CD4-positive, alpha-beta T cell treated with Interferon gamma for 1 hour (primary cell): ENCODE measurements at places on chromosomes 7 and 10.

DNA sequence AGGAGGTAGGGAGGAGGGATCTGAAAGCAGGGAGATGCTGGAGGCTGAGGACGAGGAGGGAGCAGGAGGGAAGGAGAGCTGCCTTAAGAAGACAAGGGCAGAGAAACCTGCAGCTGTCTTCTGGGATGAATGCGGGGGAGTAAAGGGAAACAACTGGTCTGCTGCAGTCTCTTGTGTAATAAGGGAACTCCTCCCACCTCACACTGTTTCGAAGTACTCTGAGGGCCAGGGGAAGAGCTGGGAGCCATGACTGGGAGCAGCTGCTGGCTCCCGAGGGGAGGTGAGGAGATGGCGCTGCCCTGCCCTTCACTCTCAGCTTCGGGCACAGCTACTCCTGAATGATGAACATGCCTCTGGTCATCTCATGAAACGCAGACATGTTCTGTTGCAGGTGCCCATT is 65.1 kb downstream of the CLEC2L start:
- no peak for DNase-seq

DNA sequence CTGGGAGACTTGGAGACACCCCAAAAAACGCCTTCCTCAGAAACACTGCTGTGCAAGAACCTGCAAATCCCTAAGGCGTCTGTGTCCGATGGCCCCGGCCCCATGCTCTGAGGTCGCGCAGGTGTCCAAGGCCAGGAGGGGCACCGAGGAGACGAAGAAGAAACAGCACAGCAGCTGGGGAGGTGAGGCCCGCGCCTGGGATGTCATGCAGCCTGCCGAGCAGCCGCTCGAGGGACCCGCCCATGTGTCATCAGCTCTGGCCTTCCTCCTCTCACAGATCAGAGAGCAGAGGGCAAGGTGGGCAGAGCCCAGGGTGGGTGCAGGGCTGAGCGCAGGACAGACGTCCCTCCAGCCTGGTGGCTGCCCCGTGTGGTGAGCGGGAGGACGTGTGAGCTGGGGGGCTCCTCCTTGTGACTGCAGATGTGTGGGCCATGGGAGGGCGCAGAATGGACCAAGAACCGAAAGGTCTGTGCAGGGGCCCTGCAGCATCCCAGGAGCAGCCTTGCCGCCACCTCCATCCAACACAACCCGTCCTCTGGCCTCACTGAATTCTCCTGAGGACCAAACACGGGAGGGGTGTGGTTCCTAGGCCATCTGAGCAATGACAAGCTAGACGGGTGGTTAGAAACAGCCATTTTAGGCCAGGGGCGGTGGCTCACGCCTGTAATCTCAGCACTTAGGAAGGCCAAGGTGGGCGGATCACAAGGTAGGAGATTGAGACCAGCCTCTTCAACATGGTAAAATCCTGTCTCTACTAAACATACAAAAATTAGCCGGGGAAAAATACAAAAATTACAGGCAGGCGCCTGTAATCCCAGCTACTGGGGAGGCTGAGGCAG is 13.1 kb upstream of the GPER1 start:
- no peak for DNase-seq

GRCh38 chr10:18860631-18861240 is 187.9 kb upstream of the MALRD1 start:
- DNase-seq: no peak

DNA sequence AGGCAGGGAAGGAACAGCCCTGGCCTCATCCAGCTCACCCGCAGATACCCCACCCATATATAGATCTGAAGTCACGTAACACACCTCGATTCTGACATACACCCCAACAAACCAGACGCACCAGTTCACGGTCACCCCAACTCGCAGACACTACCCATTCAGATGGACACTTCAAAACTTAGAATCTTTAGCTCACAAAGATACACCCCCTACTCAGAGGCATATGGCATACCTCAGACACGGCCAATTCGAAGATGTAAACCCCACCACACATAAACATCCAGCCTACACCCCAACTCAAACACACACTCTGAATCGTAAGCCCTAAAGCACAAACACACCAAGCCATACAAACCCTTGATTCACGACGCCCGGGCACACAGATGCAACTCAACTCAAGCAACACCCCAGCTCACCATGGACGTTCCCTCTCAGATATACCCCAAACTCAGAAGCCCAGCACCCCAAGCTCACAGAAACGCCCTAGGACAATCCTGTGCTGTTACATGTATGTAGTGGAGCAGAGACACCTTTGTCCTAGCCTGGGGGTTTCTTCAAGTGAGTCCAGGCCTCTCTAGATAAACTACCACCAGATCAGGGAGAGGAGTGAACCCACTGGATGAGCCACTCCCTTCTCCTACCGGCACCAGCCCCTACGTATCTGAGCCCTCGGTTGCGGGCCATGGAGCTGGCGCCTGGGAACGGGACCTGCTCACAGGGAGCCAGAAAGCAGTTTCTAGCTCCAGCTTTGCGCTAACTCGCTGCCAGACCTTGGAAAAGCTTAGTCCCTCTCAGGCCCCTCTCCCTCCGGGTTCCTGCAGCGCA is 8.8 kb downstream of the PSD start:
- no peak for DNase-seq

DNA sequence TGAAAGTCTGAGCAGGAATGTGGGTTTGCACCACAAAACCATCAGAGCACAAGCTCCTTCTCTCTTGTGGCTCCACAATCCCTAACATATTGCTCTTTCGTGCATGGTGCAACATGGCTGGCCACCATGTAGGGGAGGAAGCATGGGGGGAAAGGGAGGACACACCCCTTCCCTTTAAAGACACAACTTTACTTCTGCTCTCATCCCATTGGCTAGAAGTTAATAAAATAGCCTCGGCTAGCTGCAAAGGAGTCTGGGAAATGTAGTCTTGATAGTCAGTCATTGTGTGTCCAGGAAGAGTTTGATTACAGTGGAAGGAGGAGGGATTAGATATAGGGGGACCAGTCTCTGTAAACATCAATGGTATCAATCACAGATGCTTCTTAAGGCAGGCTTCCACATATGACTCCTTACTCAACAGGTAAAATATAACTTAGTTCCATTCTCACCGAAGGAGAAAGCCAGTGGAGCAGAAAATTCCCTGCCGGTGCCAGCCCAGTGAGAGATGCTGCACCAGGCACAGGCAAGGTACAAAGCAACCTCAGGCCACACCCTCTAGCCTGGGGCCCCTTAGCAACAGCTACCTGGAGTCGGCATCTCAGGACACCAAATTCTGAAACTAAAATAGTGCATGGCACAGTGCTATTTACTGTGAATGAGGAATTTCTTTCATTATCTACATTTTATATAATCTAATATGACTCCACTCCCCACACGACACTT is 124.7 kb upstream of the CTBP2 start:
- DNase-seq: no peak

- no peak for DNase-seq
These were observed 257.8 kb downstream of the SNX10 start for GRCh38 chr7:26549281-26549944.

GRCh38 chr7:22654831-22655230 is 72.2 kb upstream of the IL6 start:
- no peak for DNase-seq

GRCh38 chr7:134571746-134572461 is 23.0 kb downstream of the AKR1B15 start:
- DNase-seq: no peak

DNA sequence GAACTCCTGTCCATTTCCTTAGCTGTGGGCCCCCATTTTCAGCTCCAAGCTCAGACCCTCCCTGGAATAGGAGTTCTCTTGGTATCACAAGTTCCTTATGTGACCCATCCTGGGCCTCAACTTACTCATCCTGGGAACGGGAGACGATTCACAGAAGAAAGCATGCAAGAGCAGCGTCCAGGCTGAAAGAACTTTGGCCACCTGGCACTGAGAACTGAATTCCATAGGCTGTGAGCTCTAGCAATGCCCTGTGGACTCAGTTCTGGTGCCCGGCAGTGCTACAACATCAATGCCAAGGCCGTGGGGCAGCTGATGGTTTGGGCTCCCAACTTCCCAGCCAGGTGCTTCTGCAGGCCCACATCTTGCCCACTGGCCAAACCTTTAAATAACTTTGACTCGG is 3.9 kb upstream of the CUEDC2 start:
- no peak for DNase-seq
